CD8-positive, alpha-beta memory T cell (primary cell): ENCODE measurements at places on chromosomes 12 and 14.

DNA sequence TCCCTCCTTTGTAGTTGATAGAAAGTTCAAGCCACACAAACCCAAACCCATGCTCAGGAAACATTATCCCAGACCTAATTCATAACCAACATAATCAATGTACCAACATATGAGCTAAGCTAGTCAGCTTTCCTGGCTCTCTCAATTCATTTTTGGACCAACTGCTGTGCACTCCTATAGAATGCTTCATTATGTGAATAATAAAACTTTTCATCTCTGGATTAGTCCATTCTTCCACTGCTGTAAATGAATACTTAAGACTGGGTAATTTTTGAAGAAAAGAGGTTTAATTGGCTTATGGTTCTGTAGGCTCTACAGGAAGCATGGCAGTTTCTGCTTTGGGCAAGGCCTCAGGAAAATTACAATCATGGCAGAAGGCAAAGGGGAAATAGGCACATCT is 651.9 kb downstream of the RERGL start:
- DNase-seq: no peak
- no peaks in the 10 kb centered on the region for H3K27me3 ChIP-seq
- no peak overlapping the region for H3K27ac ChIP-seq
- no peaks in the 10 kb centered on the region for H3K4me1 ChIP-seq
- H3K4me3 ChIP-seq: no peak overlapping the region
- no peaks in the 10 kb centered on the region for H3K36me3 ChIP-seq

DNA sequence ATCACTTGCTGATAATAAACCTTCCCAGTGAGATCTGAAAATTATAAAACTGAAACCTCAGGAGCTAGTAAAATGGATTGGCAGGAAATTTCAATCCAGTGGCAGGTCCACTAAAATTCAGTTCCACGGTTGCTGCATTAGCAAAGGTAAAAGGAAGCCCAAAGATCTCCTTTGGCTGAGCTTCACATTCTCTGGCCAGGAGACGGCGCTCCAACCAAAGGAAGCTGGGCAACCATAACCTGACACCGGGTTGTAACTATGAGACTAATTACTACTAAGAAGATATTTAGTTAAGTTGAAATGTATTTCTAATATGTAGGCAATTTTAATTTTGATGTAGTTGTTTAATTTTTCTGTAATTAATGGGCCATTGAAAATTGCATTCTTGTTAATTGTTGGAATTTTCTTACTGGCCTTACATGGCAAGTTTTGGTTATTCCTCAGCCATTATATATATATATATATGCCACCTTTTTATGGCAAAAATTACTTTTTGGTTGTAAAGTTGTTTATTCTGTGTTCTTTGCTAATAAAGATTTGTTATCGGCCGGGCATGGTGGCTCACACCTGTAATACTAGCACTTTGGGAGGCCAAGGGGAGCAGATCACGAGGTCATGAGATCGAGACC is 17.0 kb downstream of the OR8S1 start:
- H3K4me3 ChIP-seq: no peak overlapping the region
- peak; percentile 47 for DNase-seq
- H3K27ac ChIP-seq: no peak overlapping the region
- no peaks in the 10 kb centered on the region for H3K36me3 ChIP-seq
- no peaks in the 10 kb centered on the region for H3K27me3 ChIP-seq

GRCh38 chr14:76773188-76773885 is 12.1 kb downstream of the VASH1 start:
- no peak overlapping the region for H3K27ac ChIP-seq
- no peaks in the 10 kb centered on the region for H3K27me3 ChIP-seq
- no peak for DNase-seq
- no peak overlapping the region for H3K4me3 ChIP-seq

DNA sequence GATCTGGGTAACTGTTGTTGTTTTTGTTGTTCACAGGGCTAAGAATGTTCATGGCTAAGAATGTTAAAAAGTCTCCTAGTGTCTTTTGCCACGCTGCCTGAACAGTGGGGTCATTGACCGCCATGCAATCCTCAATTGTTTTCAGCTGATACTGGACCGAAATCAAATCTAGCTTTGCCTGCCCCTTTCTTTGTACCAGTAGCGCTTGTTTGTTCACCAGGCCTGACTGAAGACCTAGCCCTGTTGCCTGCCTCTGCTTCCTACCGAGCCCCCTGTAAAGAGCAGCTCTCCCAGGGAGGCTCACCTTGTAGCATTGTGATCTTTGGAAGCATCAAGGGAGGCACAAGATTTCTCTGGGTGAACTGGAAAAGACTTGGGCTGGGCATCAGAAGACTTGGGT is 6.7 kb downstream of the PSEN1 start:
- no peak overlapping the region for H3K27ac ChIP-seq
- DNase-seq: no peak
- no peaks in the 10 kb centered on the region for H3K27me3 ChIP-seq
- H3K4me3 ChIP-seq: no peak overlapping the region

GRCh38 chr12:94553130-94553519 is 93.5 kb upstream of the CEP83 start:
- H3K4me1 ChIP-seq: no peaks in the 10 kb centered on the region
- H3K36me3 ChIP-seq: no peaks in the 10 kb centered on the region
- H3K27me3 ChIP-seq: no peaks in the 10 kb centered on the region
- no peak for DNase-seq
- no peak overlapping the region for H3K4me3 ChIP-seq

DNA sequence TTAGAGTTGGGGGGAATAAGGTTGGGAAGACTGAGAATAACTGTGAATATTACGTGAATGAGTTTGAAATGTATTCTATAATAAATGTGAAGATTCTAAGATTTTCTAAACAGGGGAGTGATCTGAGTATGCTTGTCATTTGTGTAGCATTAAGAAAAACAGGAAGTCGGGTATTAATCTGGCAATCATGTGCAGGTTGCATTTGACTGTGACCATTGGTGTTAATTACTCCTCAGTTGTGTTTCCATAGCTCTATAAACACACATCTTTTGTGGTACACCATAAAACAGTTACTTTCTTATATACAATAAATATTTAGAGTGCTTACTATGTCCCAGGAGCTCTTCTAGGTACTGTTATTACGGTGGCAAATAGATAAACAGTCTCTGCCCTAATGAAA is 434.4 kb upstream of the PDE3A start:
- no peaks in the 10 kb centered on the region for H3K36me3 ChIP-seq
- H3K4me3 ChIP-seq: no peak overlapping the region
- no peak for DNase-seq
- H3K27me3 ChIP-seq: no peaks in the 10 kb centered on the region
- H3K27ac ChIP-seq: no peak overlapping the region
- H3K4me1 ChIP-seq: no peaks in the 10 kb centered on the region

GRCh38 chr14:59037086-59037485 is 151.4 kb upstream of the DAAM1 start:
- DNase-seq: no peak
- no peak overlapping the region for H3K4me3 ChIP-seq
- no peaks in the 10 kb centered on the region for H3K27me3 ChIP-seq
- no peaks in the 10 kb centered on the region for H3K36me3 ChIP-seq
- no peak overlapping the region for H3K27ac ChIP-seq

DNA sequence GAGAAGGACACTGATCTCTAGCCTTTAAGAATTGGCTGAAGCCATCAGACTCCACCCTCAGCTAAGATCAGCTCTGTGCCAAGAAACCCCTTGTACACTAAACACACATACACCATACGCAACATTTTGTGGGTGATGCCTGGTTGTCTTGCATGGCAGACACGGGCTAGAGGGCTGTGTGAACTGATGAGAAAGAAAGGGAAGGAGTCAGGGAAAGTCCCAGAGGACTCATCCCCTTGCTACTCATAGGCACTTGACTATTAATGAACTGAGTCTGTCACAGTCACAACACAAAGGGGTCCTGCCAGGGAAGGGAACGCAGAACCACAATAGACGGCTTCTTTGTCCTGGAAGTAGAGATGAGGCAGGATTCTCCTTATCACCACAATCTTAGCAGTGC is 80.8 kb downstream of the EMP1 start:
- H3K4me1 ChIP-seq: no peaks in the 10 kb centered on the region
- DNase-seq: no peak
- H3K36me3 ChIP-seq: no peaks in the 10 kb centered on the region
- H3K4me3 ChIP-seq: no peak overlapping the region

DNA sequence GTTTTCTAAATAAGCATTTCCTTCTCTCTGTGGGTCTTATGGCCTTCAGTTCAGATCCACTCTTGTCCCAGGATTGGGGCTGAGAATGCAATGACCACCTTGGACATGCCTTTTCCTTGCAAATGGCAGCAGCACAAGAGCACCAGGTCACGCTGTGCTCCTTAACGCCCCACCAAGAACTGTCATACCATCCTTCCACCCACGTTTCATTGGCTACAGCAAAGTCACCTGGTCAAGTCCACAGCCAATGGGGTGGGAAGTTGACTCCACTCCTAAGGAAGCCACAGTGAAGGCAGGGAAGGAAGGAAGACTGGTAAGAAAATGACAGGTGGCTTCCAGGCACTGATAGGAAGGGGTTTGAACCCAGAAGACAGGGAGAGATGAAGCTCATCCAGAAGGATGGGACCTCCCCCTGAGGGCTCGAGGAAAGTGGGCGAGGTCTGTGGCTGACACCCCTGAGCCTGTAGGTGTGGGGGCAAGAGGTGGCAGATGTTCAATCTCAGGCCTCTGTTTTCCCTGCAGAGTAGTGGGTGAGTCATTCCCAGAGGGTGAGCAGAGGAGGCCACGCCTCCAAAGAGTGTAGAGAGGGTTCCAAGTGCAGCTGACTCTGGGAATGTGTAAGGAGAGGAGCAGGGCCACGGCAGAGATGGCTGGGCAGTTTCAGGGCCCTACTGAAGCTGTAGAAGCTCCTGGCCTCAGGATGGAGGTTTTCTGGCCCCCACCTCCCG is 113.5 kb upstream of the VRK1 start:
- no peak overlapping the region for H3K4me3 ChIP-seq
- H3K36me3 ChIP-seq: no peaks in the 10 kb centered on the region
- DNase-seq: no peak

GRCh38 chr12:68610370-68611093 is at the start of gene RAP1B:
Gene RAP1B, plus strand, starts transcription at chr12:68610899. Its CDS starts 37,826 bp downstream, at chr12:68648725.
- peaks cover 28% of the 10 kb centered on the region for H3K4me1 ChIP-seq
- peak within 1 kb of the TSS; percentile 84 for H3K4me3 ChIP-seq
- no peaks in the 10 kb centered on the region for H3K27me3 ChIP-seq
- peak; percentile 94 for DNase-seq
- H3K27ac ChIP-seq: peak within 1 kb of the TSS; percentile 88

- no peak for DNase-seq
- H3K27me3 ChIP-seq: no peaks in the 10 kb centered on the region
- H3K4me1 ChIP-seq: peaks cover 32% of the 10 kb centered on the region
- no peak overlapping the region for H3K4me3 ChIP-seq
- H3K36me3 ChIP-seq: no peaks in the 10 kb centered on the region
Measured at GRCh38 chr12:68534108-68534507, 76.6 kb upstream of the RAP1B start.

GRCh38 chr12:130369816-130370215 is 32.1 kb downstream of the PIWIL1 start:
- H3K4me3 ChIP-seq: no peak overlapping the region
- DNase-seq: no peak
- H3K27ac ChIP-seq: no peak overlapping the region
- no peaks in the 10 kb centered on the region for H3K36me3 ChIP-seq
- H3K27me3 ChIP-seq: no peaks in the 10 kb centered on the region
